Left kidney (tissue), 8 donors: ENCODE measurements at places on chromosomes 1 and 21. TPM values are rescaled to one million over a fixed set of nuclear protein-coding genes. Genes with fewer than 3 reads are reported as not detected.

DNA sequence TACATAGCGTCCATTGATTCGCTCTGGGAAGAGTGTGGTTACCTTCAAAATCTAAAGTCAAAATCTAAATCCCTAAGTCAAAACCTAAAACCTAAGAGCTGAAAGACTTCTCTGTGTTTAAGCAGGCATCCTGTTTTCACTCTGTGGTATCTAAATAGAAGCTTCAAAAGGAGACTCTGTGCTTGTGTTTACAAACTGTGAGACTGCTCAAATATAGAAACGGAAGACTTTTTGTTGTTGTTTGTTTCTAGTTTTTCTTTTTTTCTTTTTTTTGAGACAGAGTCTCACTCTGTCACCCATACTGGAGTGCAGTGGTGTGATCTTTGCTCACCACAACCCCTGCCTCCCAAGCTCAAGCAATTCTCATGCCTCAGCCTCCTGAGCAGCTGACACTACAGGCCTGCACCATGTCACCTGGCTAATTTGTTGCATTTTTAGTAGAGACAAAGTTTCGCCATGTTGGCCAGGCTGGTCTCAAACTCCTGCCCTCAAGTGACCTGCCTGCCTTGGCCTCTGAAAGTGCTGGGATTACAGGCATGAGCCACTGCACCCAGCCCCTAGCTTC lies 425.9 kb downstream of the SMYD3 start:
- no peak for DNase-seq

- DNase-seq, result no peak
Observed at GRCh38 chr1:181324797-181325616, 158.3 kb upstream of the CACNA1E start.

Gene SH2D2A
- 0.52 TPM for polyA plus RNA-seq

Gene OXCT2
- polyA plus RNA-seq, result 0.85 TPM

GRCh38 chr1:24748191-24749121 lies 3.2 kb downstream of the CLIC4 start:
- no peak for DNase-seq

DNA sequence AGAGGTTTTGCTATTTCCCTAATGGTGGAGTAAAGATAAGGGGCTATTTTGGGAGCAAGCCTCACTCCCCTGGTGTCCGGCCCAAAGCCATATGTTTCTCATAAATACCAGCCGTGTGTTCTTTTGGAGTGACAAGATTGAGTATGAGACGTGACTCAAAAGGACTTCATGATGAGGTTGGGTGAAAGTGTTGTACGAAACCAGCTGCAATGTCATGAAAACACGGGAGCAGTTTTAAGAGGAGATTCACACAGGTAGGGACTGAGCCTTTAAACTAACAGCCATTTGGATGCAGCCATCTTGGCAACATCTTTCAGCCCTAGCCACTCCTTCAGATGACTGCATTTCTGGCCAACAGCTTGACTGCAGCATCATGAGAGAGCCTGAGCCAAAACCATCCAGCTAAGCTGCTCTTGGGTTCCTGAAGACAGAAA lies 532.3 kb upstream of the USP24 start:
- no peak for DNase-seq

GRCh38 chr1:160115545-160116282 lies at the start of gene ATP1A2:
Gene ATP1A2 (plus strand): TSS chr1:160115759. CDS start chr1:160115862, 103 bp downstream.
- no peak for DNase-seq

DNA sequence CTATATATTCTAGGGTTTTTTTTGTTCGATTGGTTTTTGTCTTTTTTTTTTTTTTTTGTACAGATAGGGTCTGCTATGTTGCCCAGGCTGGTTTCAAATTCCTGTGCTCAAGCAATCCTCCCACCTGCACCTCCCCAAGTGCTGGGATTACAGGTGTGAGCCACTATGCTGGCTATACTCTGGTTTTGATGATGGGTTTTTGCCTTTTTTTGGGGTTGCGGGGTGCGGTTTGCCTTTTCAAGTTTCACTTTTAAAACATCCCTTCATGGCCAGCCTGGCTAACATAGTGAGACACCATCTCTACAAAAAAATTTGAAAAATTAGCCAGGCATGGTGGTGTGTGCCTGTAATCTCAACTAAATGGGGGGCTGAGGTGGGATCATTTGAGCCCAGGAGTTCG lies 10.0 kb downstream of the KDM5B start:
- DNase-seq, result no peak

DNA sequence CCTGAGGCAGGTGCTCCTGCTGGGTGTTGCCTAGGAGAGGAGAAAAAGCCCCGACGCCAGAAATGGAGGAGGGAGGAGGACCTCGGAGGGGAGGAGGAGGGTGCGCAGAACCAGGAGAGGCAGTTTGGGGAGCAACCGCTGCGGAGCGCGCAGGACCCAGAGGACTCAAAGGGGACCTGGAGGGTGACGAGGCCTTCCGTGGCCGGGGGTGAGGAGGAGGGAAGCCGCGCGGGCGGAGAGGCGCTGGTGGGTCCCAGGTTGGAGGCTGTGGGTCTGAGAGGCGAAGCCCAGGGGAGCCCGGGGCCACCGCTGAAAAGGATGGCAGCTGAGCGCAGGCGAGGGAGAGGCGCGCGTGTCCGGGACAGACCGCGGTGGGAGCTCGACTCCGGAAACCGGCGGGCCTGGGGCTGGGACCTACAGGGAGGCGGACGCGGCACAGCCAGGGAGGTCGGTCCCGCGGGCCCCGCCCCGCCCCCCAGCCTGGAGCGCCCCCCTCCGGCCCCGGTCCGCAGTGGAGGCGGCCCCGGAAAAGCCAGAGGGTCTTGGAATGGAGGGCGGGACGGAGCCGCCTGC lies 15.1 kb downstream of the RNF223 start:
- no peak for DNase-seq

- DNase-seq, result no peak
Observed at GRCh38 chr1:85087659-85088407, 39.5 kb upstream of the MCOLN3 start.

Gene INSRR
- polyA plus RNA-seq, result 1.8 TPM
